ENCODE measurements at places on chromosomes 6 and 20.
A peak's percentile ranks its signal among the peaks of the same experiment; 100 is the strongest.

GRCh38 chr6:32941214-32941768, 463 bp upstream of the HLA-DMB start:
- no peak for DNase-seq

GRCh38 chr20:35891375-35891774, 62.9 kb downstream of the SCAND1 start:
- no peak for DNase-seq

- DNase-seq: peak; percentile 21
Observed at GRCh38 chr6:79630883-79631692, at the start of gene SH3BGRL2. TSS of gene SH3BGRL2 (plus strand) at chr6:79631329. CDS start at chr6:79631462, 133 bp downstream.

DNA sequence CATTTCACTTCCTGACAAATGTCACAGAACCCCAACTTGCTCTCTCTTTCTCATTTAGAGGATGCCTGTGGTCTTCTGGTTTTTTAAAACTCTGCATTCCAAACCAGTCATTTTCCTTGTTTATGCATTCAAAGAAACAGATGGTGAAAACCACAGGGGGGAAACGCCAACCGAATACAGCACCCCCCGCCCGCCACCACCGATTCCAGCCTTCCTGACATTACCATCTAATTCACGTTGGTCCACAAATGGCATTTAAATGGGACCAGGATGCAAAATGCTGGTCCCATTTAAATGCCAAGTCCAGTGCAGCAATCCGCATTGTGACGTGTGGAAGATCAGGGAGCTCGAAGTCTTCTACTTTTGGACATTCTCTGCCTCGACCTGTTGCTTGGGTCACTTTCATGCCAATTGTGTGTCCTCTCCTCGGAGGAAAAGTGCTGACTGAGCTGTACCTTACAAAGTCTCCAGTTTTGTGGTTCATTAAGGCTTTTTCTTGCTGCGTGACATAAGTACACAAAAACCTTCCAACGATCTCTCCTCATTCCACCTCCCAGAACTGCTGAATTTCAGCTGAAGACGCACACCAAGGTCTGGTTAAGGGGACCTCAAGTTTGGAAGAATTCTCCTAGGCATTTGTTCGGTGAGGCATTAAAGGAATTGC, 35.8 kb downstream of the NEDD9 start:
- no peak for DNase-seq

GRCh38 chr6:13268913-13269518, 59.3 kb downstream of the TBC1D7 start:
- no peak for DNase-seq

- DNase-seq: no peak
Observed at GRCh38 chr6:64815718-64816117, 891.3 kb downstream of the EYS start.

DNA sequence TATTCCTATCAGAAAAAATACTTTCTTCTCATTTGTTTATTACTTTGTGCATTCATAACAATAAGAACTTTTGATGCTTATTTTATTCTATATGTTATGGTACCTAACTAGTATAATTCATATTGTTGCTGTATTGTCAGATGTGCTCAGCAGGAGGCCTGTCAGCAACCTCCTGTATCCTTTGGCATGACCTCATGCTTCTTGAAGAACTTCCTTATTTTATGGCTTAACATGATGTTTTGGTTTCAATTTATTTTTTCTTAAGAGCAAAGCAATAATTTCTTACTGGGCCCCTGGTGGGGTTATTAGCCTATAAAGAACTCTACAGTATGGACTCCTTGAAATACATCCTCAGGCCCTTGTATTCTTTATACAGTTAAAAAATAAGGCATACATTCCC, 17.3 kb downstream of the GGTLC1 start:
- DNase-seq: no peak

DNA sequence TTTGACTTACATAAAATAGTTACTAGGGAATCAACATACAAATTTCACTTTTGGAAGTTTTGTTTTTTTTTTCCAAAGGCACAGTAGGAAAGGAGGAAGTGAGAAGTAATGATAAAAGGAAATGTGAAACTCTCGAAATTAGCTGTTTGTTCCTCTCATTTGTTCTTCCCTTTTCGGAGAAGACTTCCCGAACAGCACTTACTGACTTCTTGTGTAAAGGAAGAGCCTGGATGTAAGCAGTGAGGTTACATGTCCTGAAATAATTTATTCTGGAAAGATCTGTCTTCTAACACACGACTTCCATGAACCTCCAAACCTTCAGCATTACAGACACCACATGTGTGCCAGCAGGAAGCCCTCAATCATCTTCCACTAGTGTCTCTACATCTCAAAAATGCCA, 59.1 kb downstream of the KIF16B start:
- no peak for DNase-seq

DNA sequence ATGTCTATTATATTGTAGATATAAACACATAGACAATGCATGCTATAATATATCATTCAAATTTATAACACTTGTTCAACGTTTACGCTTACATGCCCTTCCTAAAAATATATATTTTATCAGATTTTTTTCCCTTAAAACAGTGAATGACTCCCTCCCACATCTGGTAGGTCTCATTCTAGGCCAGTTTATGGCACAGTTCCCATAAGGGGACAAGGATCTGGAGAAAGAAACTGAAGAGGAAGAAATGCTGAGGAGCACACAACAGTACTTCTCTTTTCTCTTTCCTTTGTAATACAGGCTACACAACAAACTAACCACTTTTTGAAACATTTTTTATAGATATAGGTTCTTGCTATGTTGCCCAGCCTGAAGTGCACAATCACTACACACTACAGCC, 48.6 kb upstream of the RCAN2 start:
- DNase-seq: no peak

GRCh38 chr6:116373300-116373699, 2.6 kb downstream of the DSE start:
- no peak for DNase-seq

- no peak for DNase-seq
Observed at GRCh38 chr20:16078172-16078898, 494.9 kb downstream of the KIF16B start.

DNA sequence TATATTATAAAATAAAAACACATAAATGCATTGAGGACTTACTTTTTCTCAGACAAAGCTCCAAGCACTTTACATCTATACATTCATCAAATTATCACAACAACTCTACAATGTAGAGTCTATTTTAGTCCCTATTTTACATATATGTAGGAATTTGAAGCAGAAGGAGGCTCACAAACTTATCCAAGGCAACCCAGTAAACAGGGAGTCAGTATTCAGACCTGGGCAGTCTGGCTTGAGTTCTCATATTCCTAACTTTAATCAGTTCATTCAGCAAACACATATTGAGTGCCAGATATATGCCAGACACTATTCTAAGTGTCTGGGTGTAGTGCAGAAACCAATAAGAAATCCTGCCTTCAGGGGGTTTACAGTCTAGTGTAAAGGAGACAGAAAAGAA, 129.2 kb downstream of the C6orf58 start:
- no peak for DNase-seq

DNA sequence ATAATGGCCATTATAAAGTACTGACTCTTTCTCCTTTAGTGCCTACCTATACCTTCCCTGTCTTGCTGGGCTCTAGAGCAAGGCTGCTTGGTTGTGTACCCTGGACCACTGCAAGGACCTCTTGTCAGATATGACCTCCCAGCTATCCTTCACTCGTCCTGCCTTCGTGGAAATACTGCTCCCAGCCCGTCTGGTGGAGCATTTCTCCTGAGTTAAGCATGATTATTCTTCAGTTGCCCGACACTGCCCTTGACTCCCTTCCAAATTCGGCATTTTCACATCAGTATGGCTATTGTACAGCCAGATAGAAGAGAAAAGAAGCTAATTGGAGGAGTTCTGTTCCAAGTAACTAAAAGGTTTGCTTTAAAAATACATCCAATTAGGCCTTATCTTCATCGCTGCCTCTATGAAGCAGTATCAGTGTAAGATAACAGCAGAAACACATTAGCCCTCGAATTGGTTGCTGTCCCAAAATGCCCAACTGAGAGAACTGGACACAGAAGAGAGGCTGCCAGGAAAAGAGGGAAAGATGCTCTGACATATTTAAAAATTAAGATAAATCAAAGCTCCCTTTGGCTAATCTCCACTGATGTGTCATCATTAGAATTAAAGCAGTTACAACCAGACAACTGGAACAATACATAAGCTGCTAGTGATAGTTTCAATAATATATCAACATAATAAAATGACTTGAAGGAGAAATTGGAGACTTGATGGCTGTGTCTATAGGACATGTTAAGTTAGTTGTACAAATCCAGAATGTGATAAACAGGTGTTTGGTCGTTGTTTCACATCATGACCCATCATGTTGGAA, 54.4 kb downstream of the OPRM1 start:
- no peak for DNase-seq

- no peak for DNase-seq
Observed at GRCh38 chr6:8941577-8941976, 506.2 kb upstream of the SLC35B3 start.

GRCh38 chr20:51959066-51959542, 156.8 kb upstream of the SALL4 start:
- DNase-seq: no peak

DNA sequence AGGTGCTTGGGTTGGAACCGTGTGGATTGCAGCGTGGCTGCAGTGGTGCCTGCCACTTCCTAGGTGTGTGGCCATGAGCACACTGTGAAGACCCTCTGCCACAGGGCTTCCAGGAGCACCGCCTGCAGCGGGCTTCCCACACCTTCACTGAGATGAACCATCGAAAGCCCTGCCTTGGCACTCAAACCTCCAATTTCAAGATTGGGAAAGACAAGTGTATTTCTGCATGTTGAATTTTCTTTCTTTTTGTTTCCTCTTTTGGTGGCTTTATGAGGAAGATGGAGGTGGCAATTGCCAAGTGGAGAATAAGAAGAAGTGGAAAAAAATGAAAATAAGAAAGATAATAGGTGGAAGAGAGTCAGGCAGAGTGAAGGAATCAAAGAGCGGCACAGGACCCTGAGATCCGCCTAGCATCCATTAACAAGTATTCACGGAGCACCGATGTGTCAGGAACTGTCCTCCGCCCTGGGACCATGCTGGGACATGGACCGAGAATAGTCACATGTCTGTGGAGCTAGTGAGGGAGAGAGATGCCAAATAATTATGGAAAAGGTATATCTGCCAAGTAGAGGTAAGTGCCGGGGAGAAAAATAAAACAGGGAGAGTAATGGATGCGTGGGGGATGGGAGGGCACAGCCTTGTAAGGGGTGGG, 159.9 kb downstream of the BCAS1 start:
- DNase-seq: no peak
